Stomach (tissue), 19 donors: ENCODE measurements at places on chromosomes 12 and 14. TPM values are rescaled to one million over a fixed set of nuclear protein-coding genes. Genes with fewer than 3 reads are reported as not detected.

Gene KRT6B
- not detected for total RNA-seq

Gene NRXN3
- 16.9 TPM for total RNA-seq

Gene KRT80
- 0.45 TPM for total RNA-seq

Gene KRT71
- not detected for total RNA-seq

Gene CCDC184
- 0.29 TPM for total RNA-seq

Gene C12orf60
- 1.5 TPM for total RNA-seq

Gene SCNN1A
- total RNA-seq = 277 TPM

DNA sequence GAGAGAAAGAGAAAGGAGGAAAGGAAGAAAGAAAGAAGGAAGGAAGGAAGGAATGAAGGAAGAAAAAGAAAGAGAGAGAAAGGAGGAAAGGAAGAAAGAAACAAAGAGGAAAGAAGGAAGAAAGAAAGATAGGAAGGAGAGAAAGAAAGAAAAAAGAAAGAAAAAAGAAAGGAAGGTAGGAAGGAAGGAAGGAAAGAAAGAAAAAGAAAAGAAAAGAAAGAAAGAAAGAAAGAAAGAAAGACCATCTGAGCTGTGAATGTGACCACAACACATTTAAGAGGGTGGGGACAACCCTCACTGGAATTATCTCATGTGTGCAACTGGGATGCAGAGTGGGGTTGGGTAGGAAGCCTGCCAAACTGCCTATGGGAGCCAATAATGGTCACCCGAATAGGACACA, 36.0 kb upstream of the BATF start:
- no peak overlapping the region for H3K4me3 ChIP-seq
- no peaks in the 10 kb centered on the region for H3K36me3 ChIP-seq
- DNase-seq = no peak
- no peak overlapping the region for H3K27ac ChIP-seq
- H3K27me3 ChIP-seq = no peaks in the 10 kb centered on the region

- peaks cover 29% of the 10 kb centered on the region for H3K36me3 ChIP-seq
- no peak overlapping the region for H3K4me3 ChIP-seq
- no peaks in the 10 kb centered on the region for H3K27me3 ChIP-seq
- peak; percentile 63 for DNase-seq
- H3K4me1 ChIP-seq = no peaks in the 10 kb centered on the region
Observed at GRCh38 chr14:95098984-95099599, 58.2 kb downstream of the DICER1 start.

- no peaks in the 10 kb centered on the region for H3K4me1 ChIP-seq
- H3K4me3 ChIP-seq = no peak overlapping the region
- DNase-seq = no peak
- no peaks in the 10 kb centered on the region for H3K27me3 ChIP-seq
- H3K36me3 ChIP-seq = no peaks in the 10 kb centered on the region
Observed at GRCh38 chr12:7857971-7858370, 14.7 kb downstream of the SLC2A14 start.

DNA sequence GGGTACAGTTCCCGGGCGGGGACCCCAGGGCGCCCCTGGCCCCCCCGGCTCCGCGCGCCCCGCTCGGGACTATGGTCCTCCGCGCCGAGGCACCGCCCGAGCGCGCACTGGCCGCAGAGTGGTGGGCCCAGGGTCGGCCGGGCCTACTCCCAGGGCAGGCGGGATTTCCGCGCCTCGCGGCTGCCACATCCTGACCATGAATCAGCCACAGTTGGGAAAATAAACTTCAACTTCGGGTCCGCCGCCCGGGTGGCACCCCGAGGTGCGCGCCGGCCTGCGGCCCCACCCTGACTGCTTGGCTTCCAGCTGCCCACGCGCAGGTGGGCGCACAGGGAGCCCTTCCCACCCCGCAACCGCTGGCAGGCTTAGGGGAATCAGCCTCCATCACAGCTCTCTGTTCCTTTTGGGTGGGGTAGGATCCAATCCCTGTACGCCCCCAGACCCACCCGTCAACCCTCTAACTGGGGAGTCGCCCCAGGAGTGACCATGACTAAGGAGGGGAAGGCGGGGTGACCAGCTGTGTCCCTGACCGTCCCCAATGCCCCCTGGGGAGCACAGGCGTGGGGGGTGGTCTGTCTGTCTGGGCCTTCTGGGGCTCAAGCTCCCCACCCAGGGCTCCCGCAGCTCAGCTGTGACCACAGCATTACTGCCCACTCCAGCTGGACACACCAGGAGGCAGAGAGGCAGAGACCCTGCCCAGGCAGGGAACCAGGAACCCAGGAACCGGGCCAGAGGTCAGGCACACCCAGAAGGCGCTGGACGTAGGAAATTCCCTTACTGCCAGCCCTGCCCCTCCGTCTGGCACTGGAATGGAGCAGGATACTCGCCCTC, 678 bp downstream of the INF2 start:
- H3K27ac ChIP-seq = peak overlapping the region; percentile 92
- H3K4me3 ChIP-seq = peak overlapping the region; percentile 65
- H3K36me3 ChIP-seq = peaks cover 8% of the 10 kb centered on the region
- H3K4me1 ChIP-seq = peaks cover 76% of the 10 kb centered on the region
- H3K27me3 ChIP-seq = no peaks in the 10 kb centered on the region

DNA sequence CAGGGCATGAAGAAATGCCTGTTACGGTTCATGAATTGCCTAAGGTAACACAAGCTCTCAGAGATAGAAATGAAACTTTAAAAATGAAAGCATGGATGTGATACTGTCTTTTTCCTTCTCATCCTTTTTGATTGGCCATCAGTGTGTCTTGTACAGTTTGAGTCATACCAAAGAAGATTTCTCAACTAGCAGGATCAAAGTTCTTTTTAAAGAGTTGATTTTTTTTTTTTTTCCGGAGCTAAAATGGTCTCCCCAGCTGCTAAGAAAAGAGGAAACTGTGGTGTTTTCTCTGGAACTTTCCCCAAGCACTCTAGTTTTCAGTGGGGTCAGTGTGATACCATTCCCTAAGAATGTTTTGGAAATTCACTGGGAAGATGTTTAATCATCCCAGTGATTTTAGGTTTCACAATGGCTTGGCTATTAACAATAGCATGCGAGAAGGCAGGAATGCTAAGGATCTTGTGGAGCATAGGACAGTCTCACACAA, 105.0 kb downstream of the ETNK1 start:
- H3K27me3 ChIP-seq = no peaks in the 10 kb centered on the region
- H3K36me3 ChIP-seq = no peaks in the 10 kb centered on the region
- H3K4me3 ChIP-seq = no peak overlapping the region
- H3K27ac ChIP-seq = peak overlapping the region; percentile 1
- no peaks in the 10 kb centered on the region for H3K4me1 ChIP-seq

DNA sequence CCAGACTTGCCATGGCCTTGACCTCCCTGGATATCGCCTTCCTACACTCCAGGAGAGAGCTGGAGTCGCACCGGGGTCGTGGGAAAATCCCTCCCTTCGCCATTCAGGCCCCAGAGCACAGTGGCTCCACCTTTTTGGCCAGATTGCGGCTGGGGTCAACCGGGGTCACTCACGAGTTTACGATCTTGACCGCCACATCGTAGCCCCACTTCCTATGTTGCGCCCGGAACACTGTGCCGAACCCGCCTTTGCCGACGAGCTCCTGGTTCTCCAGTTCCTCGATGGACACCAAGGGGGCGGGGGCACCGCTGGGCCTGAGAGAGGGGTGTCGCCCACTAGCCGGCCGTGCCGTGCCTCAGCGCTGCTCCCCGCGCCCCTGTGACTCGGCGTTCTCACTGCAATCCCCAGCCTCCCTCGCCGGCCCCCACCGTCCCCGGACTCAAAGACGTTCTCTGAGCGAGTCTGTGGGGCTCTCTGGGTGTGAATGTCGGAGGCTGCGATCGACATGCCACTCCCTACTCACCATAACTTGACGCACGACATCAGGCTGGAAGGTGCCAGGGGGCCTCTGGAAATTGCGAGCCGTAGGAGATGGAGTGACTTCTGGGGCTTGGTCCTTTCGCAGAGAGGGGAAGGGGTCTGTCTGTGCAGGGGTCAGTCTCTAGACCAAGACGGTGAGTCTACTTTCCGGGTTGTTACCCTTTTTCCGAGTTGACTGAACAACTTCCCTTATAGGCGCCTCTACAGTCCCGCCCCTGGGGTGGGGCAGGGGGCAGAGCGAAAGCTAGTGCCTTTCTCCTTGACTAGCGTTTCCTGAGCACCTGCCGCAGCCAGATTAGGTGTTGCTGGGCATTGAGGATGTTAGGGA, at the start of gene RIPK3:
TSS of gene RIPK3 (minus strand) at position 708 of the 868 bp plus-strand sequence. CDS start at position 543, 165 bp downstream.
- peaks cover 52% of the 10 kb centered on the region for H3K4me1 ChIP-seq
- peak; percentile 90 for DNase-seq

DNA sequence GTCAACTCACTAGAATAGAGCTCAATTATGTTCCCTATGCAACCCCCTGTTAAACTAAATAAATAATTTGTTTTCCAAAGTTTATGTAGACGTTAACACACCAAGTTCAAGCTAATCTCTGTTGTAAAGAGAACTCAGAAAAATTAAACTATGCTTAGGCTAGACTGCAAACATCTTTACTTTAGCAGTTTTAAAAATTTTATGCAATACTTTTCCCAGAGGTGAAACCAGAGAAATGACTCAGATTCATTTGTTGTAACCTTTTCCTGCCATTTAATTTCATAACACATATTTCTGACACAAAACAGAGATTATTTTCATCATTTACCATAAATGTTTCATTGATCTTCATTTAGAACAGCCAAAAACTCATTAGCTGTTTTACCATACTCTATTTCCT, 27.4 kb downstream of the ABCC9 start:
- H3K27me3 ChIP-seq = no peaks in the 10 kb centered on the region
- no peaks in the 10 kb centered on the region for H3K4me1 ChIP-seq
- H3K4me3 ChIP-seq = no peak overlapping the region
- DNase-seq = no peak
- no peaks in the 10 kb centered on the region for H3K36me3 ChIP-seq
- H3K27ac ChIP-seq = no peak overlapping the region

GRCh38 chr12:76206677-76207072, 122.2 kb upstream of the NAP1L1 start:
- DNase-seq = no peak
- H3K4me3 ChIP-seq = no peak overlapping the region
- no peaks in the 10 kb centered on the region for H3K27me3 ChIP-seq
- H3K36me3 ChIP-seq = no peaks in the 10 kb centered on the region
- H3K4me1 ChIP-seq = no peaks in the 10 kb centered on the region

DNA sequence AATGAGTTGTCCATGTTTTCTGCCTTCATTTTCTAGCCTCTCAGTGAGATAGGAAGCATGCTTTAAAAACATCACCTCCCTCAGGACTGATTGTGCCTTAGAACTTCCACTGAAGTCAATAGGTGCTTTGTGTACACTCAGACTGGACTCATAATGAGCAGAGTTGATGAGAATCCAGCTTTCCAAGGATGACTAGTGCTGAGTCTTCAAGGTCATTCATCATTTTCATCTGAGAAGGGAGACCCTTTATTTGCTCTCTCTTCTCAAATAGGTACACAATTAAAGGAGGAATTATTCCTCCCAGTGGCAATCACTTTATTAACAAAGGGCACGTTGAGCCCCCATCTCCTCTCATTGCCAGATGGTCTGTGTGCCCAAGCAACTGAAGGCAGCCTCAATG, 210.9 kb upstream of the PRKD1 start:
- H3K4me1 ChIP-seq = no peaks in the 10 kb centered on the region
- H3K27ac ChIP-seq = no peak overlapping the region
- no peak overlapping the region for H3K4me3 ChIP-seq
- no peaks in the 10 kb centered on the region for H3K27me3 ChIP-seq
- no peaks in the 10 kb centered on the region for H3K36me3 ChIP-seq

DNA sequence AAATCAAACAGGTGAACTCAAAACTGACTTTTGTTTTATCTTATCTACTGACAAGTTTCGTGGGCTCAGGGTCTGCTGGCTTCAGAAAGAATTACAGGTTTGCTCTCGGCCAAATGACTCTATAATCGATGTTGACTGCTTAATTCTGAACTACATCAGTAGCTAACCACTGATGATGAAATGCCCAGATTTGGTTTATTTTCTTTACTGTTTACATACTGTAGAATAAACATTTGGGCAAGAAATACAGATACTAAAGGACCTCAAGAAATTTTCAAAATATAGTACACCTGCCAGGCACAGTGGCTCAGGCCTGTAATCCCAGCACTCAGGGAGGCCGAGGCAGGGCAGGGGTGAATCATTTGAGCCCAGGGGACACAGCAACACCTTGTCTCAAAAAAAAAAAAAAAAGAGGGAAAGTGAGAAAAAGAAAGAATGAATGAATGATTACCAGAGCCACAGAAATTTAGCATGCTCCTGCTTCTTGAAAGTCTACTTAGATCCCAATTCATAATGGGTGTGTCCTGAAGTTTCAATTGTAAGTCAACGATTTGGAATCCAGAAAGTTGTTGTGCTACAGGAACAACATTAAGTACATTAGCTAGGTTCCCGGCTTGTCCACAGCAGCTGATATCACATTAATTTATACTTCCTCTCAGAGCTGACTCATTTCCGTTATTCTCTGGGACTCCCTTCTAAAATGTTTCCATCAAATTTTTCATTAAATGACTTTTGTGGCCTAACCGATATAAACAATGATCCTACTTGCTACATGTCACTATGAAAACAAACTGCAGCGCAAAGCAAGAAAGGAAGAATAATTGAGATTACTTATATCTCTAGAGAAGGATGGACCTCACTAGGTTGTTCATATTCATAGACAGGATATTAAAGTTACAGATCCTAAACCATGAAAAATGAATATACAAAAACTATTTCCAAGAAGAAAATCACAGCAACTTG, 134.3 kb downstream of the MED13L start:
- H3K4me3 ChIP-seq = no peak overlapping the region
- peak; percentile 47 for DNase-seq
- no peaks in the 10 kb centered on the region for H3K36me3 ChIP-seq
- H3K27ac ChIP-seq = peak overlapping the region; percentile 1

GRCh38 chr12:71194657-71195056, 36.9 kb upstream of the TSPAN8 start:
- no peak overlapping the region for H3K4me3 ChIP-seq
- no peaks in the 10 kb centered on the region for H3K4me1 ChIP-seq
- no peaks in the 10 kb centered on the region for H3K27me3 ChIP-seq
- H3K27ac ChIP-seq = no peak overlapping the region

GRCh38 chr12:116551952-116552772, 7.0 kb upstream of the MAP1LC3B2 start:
- peaks cover 15% of the 10 kb centered on the region for H3K4me1 ChIP-seq
- H3K27ac ChIP-seq = no peak overlapping the region
- H3K36me3 ChIP-seq = no peaks in the 10 kb centered on the region
- H3K4me3 ChIP-seq = no peak overlapping the region
- no peaks in the 10 kb centered on the region for H3K27me3 ChIP-seq

GRCh38 chr12:71269281-71269598, 111.4 kb upstream of the TSPAN8 start:
- no peaks in the 10 kb centered on the region for H3K4me1 ChIP-seq
- H3K27ac ChIP-seq = no peak overlapping the region
- H3K4me3 ChIP-seq = no peak overlapping the region
- no peaks in the 10 kb centered on the region for H3K27me3 ChIP-seq
- H3K36me3 ChIP-seq = no peaks in the 10 kb centered on the region
- DNase-seq = no peak
